NCI-H1930 (cell line): ENCODE measurements at places on chromosomes 12 and 14.

GRCh38 chr14:69464379-69464778, 20.1 kb upstream of the PLEKHD1 start:
- no peak for DNase-seq

DNA sequence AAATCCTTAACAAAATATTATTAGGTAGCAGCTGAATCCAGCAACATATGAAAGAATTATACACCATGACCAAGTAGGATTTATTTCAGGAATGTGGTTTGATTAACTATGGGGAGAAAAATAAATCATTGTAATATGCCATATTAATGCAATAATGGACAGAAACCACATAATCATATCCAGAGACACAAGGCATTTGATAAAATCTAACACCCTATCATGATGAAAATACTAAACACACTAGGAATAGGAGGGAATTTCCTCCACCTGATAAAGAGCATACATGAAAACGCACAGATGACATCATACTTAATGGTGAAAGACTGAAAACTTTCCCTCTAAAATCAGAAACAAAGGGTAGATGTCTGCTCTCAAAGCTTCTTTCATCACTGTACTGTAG, 238.9 kb downstream of the PHLDA1 start:
- DNase-seq = no peak

DNA sequence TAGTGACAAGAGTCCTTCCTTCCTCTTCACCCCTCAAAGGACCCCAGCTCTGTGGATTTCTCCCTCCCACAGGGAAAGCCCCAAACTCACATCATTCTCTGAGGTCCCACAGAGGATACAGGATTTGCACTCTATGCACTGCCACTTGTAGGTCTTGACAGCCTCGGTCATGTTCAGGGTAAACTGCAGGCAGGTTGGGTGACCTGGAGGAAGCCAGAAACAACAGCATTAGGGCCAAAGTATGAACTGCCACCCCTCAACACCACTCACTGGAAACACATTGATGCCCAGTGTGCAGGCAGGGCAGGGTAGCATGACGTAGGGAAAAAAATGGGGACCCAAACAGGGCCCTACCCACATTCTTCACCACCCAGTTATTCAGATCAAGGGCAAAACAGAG, 264.4 kb downstream of the DPF3 start:
- DNase-seq = no peak

DNA sequence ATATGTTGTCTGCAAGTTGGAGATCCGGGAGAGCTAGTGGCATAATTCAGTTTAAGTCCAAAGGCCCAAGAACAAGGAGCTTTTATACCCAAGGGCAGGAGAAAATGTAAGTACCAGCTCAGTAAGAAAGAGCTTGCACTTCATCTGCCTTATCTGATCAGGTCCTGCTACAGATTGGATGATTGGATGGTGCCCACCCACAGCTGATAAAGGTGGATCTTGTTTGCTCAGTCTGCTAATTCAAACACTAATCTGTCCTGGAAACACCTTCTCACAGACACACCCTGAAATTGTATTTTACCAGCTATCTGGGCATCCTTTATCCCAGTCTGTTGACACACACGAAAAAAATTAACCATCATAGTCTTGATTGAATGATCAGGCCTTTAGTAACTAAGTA, 230.7 kb upstream of the SLC16A7 start:
- no peak for DNase-seq

- DNase-seq = no peak
These were observed 808.7 kb downstream of the NRXN3 start for GRCh38 chr14:78978896-78979295.

GRCh38 chr12:118922405-118922804, 58.9 kb upstream of the SRRM4 start:
- no peak for DNase-seq

DNA sequence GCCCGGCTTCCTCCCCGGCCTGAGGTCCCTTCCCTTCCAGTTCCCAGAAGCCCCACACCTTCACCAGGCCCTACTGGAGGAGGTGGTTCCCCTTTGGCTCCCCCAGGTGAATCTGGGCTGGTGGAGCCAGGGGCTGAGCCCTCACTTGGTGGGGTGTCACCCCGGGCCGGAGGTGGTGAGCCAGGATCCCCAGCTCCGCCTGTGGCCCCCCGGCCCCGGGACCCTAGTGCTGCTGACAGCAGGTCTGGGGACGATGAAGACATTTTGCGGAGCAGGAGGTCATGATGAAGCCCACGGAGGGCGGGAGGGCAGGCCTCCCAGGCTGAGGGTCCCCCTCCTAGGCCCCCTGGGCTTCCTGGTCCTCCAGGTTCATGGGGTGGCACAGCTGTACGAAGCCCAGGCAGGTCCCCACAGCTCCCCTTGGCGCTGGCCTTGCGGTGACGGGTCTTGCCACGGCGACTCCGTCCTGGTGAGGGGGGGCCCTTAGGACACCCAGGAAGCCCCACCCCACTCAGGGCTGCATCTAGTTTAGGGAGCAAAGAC, 16.6 kb downstream of the MAP3K12 start:
- DNase-seq = no peak

DNA sequence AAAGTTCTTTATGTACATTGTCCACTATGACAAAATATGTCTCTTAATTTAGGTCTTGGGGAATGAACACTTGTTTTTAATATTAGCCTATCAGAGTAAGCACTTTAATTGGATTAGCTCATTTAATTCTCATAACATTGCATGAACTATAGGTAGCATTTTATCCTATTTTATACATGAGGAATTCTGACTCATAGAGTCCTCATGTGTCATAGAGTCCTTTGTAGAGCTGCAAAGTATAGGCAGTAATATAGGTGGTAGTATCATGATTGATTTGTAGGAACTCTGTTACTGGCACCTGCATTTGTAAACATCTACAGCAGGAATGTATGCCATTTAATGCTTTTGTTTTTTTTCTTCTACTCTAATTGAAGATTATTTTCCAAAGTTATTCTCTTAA, 96.0 kb downstream of the GPHN start:
- DNase-seq = no peak
